ENCODE measurements at places on chromosomes 7 and 10. TPM values are rescaled to one million over a fixed set of nuclear protein-coding genes. Genes with fewer than 3 reads are reported as not detected.

CCDC201 gene
- not detected for total RNA-seq

HECW1 gene
- total RNA-seq: 0.48 TPM

DGKI gene
- 2.9 TPM for total RNA-seq

ARL5B gene
- total RNA-seq: 23.6 TPM

VENTX gene
- total RNA-seq: 4.6 TPM

OR2A42 gene
- 0.66 TPM for total RNA-seq

KLF14 gene
- total RNA-seq: not detected

CDHR1 gene
- 0.15 TPM for total RNA-seq

RSU1 gene
- total RNA-seq: 63.6 TPM

SLC18A3 gene
- not detected for total RNA-seq

DNA sequence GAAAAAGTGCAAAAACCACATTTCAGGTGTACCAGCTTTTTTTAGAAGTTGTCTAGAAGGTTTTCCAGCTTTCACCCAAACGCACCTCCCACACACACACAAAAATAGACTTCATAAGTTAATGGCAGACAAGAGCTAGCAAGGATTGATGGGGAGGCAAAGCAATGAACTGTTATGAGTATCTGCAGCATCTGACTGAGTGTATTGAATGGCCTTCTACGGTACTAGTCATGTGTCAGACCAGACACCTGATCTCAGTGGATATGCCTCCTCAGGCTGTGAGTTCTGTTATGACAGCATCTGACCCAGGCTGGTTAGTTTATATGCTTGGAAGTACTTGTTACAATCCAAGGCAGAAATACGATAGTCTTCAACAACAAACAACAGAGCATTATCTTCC, 406.1 kb upstream of the AUTS2 start:
- DNase-seq: no peak

DNA sequence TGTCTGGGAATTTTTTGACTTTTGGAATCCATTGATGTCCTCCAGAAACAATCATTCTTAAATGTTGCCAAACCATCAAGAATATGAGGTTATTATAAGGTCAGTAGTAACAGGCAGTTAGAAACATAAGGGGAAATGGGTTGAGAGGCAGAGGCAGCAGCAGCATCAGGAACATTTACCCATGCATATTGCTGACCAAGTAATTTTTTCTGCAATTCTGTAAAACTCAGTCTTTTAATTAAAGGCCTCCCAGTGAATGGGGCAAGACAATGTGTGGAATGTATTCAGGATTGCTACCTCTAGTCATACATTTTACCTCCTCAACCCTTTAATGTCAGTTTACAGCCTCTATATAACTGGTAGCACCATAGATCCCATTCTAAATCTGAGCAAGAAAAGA, 66.5 kb upstream of the SKAP2 start:
- no peak for DNase-seq

DNA sequence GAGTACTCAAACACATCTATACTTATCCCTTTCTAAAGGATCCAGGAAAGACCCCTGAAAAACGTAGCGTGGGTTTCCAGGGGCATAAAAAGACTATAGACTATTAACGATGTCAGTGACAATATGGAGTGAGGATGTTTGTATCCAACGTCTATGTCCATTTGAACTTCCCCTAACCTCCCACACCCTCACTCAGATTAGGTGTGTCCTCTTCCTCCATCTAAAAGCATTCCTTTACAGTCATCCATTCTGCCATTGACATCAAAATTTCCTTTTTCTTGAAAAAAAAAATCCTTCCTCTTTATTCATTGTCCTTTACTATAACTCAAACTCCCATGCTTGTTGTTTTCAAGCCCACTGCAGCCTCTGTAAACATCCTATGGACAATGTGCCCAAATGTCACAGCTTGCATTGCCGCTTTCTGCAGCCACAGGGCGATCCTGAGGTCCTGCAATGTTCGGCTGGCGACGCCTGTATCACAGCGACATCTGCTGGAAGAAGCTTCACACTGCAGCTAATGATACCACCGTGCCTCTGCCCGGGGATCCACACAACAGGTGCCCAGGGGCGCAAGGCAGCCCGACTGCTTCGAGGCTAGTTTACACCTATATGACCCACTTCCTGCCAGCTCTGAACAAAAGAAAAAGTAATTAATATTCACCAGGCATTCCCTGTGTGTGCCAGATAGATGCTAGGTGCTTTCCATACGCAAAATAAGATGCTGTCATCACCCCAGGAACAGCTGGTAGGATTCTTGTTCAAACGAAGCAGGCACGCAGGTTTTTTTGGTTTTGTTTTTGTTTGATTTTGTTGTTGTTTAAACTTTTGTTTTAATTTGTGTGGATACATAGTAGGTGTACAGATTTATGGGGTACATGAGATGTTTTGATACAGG, 267.9 kb upstream of the GHITM start:
- peak; percentile 57 for DNase-seq

DNA sequence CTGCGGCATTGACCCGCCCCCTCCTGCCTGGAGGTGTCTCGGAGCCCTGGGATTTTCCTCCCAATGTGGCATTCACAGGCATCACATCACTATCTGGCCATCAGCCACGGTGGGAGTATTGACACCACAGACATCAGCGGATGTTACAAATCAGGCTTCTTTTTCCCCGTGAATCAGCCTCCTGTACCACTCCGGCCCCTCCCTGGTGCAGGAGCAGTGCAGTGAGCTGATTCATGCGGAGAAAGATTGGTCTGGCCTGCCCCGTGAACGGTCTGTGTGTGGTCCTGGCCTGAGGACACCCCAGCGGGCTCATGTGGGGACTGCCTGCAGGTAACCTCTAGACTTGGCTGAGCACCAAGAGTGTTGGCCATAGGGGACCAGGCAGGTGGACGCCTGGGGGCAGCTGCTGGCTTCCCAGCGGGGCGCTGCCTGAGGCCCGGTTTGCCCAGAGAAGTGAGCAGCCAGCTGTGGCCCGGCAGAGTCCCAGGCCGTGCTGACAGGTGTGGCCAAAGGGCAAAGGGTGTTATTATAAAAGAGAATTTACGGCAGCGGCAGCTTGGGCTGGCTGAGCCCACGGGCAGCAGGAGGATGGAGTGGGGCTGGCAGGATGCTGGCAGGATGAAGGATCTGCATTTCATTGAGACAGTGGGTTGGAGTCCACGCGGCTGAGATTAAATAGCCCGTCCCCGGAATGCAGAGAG, 32.1 kb upstream of the GNA12 start:
- DNase-seq: no peak

- DNase-seq: no peak
These were observed 226.6 kb downstream of the SDK1 start for GRCh38 chr7:3527496-3528124.

DNA sequence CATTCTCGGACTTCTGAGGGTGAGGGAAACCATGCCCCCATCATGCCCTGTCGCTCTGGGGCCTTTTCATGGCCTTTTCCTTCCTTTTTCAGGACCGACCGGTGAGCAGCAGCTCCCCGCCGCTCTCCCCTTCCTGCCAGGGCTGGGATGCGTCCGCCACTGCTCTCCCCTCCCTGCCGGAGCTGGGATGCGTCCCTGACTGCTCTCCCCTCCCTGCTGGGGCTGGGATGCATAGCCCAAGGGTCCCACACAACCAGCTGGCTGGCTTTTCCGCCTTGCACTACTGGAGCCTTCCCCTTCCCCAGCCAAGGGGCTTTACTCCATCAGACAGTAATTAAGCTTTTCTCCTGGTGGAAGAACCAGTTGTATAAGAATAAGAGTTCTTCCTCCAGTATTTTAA, 129.7 kb upstream of the COBL start:
- DNase-seq: no peak

All from breast epithelium (tissue), 4 donors.